ENCODE measurements at places on chromosomes 1 and 21.
A peak's percentile ranks its signal among the peaks of the same experiment; 100 is the strongest.

- no peak for DNase-seq
These were observed 105.9 kb upstream of the EDEM3 start for GRCh38 chr1:184860535-184860934.

DNA sequence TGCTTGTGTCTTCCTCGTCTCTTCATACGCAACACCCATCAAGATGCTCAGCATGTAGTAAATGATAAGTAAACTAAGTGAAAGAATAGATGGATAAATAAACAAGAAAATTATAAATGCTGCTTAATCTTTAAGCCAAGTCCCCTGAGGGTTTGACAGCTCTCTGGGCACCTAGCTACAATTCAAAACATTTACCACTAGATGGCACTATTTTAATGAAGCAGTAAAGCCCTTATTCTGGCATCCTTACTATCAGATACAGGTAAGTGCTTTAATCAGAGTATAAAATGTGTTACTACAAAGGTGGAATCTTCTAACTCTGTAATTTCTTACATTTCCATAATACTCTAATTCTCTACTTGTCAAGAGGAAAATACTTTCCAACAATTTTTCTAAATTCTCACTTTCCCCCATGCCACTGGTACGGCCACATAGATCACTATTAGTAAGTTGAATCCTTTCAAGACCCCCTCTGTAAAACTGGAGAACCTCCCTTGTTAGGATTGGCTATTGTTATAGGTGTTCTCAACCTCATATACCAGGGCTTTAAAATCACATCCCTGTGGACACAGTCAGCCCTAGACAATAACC is 137.8 kb downstream of the BARHL2 start:
- peak; percentile 9 for DNase-seq

GRCh38 chr1:196043268-196043667 is 565.0 kb downstream of the KCNT2 start:
- no peak for DNase-seq

DNA sequence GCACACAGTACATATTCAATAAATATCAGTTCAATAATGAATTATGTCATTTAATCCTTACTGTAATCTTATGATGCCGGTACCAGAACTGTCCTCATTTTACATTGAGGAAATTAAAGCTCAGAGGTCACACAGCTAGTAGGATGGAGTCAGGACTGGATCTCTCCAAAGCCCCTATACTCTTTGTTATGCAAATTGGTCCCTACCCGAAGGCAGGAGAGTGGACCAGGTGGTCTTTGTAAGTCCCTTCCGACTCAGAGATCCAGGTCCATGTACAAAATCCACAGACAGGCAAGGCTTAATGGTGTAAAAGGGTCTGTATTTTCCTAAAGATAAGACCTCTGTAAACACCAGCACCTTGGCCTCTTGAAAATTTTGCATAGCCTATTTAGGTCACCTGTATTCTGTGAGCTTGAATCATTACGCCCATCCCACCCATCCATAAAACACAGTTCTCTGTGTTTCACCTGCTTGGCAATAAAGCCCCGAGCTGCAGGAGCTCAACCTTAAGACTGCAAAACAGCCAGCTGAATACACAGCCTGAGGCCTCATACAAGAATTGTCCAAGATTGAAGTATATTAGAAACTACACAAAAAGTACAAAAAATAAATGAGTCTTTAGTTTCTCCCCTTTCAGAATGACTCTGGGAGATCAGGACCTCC is 41.7 kb downstream of the PLXNA2 start:
- DNase-seq, result no peak

GRCh38 chr1:169137357-169137756 is 30.9 kb downstream of the ATP1B1 start:
- no peak for DNase-seq

DNA sequence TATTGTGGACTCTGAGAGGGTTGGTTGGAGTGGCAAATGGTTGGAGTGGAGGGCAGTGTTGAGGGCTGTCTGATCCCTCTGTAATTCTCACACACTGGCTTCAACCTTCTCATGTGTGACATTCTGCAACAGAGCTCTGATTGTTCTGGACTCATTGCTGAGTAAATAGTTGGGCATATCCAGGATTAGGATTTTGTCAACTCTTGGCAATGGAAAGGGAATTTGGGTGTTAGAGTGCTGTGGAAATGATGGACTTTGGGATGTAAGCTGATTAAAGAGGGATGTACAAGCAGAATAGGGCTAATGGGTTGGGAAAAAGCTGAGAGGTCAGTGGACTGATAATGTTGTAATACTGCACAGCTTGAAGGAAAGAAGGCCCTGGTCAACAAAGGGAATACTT is 16.5 kb downstream of the TLCD4 start:
- DNase-seq, result no peak

- DNase-seq, result no peak
These were observed 59.9 kb downstream of the WNT9A start for GRCh38 chr1:227887697-227888403.
